ENCODE measurements at places on chromosomes 13 and 19. TPM values are rescaled to one million over a fixed set of nuclear protein-coding genes. Genes with fewer than 3 reads are reported as not detected.
A peak's percentile ranks its signal among the peaks of the same experiment; 100 is the strongest.

C5AR1 gene
- total RNA-seq: not detected

RBM26 gene
- 34.8 TPM for total RNA-seq

DNA sequence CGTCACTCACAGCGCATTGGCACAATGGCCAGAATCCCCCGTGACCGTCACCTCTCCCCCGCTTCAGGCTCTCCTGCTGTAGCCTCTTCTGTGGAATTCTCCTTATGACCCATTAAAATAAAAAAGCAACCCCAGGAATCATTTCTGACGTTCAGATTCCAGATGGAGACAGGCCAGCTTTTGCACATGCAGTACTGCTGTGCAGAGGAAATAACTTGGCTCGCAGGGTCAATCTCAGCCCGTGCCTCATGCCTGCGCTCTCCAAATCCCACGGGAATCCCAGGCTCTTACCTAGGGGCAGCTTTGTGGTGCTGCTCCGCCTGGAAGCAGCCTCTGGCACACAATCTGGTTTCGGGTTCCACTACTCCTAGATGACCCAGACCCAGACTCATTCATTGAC is 32.7 kb upstream of the SOX1 start:
- no peak overlapping the region for H3K27ac ChIP-seq
- no peak overlapping the region for H3K4me3 ChIP-seq
- no peaks in the 10 kb centered on the region for H3K27me3 ChIP-seq
- no peaks in the 10 kb centered on the region for H3K4me1 ChIP-seq

GRCh38 chr13:77521595-77522367 is 13.7 kb upstream of the SCEL start:
- no peaks in the 10 kb centered on the region for H3K4me1 ChIP-seq
- DNase-seq: no peak
- H3K4me3 ChIP-seq: no peak overlapping the region
- no peaks in the 10 kb centered on the region for H3K36me3 ChIP-seq

DNA sequence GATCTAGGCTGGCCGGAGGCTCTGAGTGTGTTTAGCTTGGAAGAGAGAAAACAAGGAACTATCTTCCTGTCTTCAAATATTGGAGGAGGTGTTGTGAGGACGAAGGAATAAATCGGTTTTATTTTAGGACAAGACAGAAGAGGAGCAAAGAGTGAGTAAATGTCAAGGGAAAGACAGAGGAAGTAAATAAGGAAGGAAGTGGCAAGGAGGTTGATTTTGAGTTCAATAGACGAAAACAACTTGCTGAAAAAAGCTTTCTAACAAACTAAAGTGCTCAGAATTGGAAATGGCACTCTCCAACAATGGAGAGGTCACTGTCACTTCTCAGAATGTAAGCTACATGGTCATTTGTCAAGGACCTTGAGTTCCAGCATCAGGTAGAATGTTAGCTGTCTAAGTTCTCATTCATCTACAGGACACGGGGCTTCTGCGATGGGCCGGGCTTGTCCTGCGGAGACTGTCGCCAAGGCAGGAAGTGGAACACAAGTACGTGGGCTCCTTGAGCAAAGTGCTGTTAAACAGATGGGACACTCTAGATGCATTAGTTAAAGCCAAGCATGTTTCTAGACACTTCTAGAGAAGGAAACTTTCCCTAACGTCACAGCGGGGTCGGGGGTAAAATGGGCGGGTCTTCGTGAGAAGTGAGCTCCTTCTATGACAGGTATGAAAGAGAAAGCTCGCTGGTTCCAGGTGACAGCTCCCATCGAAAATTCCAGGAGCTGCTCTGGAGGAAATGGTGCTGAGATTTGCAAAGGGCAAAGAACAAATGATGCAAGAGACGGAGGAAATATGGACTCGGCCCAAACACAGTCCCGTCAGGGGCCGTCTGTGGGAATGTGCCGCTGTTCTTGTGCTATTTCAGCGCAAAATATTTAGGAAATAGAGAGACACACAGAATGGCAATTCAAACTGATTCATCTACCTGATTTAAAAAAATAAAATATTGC is 103.9 kb upstream of the UBL3 start:
- peak overlapping the region; percentile 6 for H3K4me3 ChIP-seq
- H3K4me1 ChIP-seq: no peaks in the 10 kb centered on the region
- peak; percentile 78 for DNase-seq
- no peaks in the 10 kb centered on the region for H3K27me3 ChIP-seq

HNRNPA1L2 gene
- 23.9 TPM for total RNA-seq

CILP2 gene
- total RNA-seq: not detected

HPN gene
- not detected for total RNA-seq

DNA sequence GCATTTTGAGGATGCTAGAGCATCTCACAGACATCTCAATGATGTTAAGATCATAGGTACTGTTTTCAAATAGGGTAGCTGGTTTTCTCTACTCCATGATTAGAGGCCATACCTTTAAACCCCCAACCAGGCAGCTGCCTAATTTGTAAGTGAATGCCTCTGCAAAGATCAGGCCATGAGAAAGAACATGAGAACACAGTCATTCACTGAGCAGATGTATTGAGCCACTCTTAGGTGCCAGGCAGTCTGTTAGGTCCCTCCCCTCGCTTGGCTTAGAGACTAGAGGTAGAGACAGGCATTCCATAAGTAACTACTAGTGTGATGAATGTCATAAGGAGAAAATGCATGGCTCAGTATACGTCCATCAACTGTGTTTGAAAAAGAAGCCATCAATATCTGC is 410.0 kb downstream of the FGF9 start:
- H3K36me3 ChIP-seq: no peaks in the 10 kb centered on the region
- no peaks in the 10 kb centered on the region for H3K4me1 ChIP-seq
- H3K27me3 ChIP-seq: no peaks in the 10 kb centered on the region
- no peak overlapping the region for H3K27ac ChIP-seq
- DNase-seq: no peak

- no peak for DNase-seq
- H3K4me1 ChIP-seq: no peaks in the 10 kb centered on the region
- no peak overlapping the region for H3K27ac ChIP-seq
- no peaks in the 10 kb centered on the region for H3K36me3 ChIP-seq
These were observed 87.6 kb upstream of the MBNL2 start for GRCh38 chr13:97134364-97135095.

ZNF726 gene
- 12.4 TPM for total RNA-seq

GRCh38 chr19:41225238-41226052 is 6.4 kb downstream of the AXL start:
- H3K4me1 ChIP-seq: peaks cover 7% of the 10 kb centered on the region
- H3K36me3 ChIP-seq: no peaks in the 10 kb centered on the region
- no peaks in the 10 kb centered on the region for H3K27me3 ChIP-seq
- H3K27ac ChIP-seq: peak overlapping the region; percentile 88

DNA sequence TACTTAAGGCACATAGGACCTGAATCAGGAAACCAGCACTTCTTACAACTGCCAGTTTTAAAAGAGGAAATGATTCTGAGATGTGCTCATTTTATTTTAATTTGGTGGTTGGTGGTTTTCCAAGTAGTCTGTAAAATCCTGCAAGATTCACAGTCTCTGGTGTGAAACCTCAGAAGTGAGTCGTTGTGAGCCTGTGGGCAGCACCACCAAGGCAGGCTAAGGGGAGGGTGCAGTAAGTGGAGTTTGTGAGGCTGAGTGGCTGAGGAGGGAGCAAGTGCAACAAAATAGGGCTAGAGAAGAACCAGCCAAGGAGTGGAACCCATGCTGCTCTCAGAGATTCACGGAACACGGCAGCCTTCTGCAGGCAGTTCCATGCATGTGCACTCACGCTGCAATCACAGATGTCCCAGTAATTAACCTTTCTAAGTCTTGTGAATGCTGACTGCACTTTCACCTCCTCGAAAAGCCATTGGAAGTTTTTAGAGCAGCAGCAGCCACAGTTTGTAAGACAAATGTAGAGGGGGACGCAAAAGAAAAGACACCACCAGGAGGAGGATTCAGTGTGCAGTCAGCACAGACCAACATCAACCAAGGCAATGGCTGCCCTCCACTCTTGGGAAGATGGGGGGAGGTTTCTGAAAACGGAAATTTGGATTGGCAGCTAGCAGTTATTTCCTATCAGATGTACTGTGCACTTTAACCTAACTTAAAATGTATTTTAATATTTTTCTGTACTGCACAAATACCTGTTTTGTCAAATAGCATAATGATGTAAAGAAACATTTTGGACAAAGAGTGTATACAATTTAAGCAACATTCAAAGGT is 44.9 kb downstream of the ESD start:
- H3K27ac ChIP-seq: no peak overlapping the region
- H3K36me3 ChIP-seq: peaks cover 10% of the 10 kb centered on the region
- H3K4me1 ChIP-seq: no peaks in the 10 kb centered on the region
- H3K27me3 ChIP-seq: no peaks in the 10 kb centered on the region
- no peak overlapping the region for H3K4me3 ChIP-seq

DNA sequence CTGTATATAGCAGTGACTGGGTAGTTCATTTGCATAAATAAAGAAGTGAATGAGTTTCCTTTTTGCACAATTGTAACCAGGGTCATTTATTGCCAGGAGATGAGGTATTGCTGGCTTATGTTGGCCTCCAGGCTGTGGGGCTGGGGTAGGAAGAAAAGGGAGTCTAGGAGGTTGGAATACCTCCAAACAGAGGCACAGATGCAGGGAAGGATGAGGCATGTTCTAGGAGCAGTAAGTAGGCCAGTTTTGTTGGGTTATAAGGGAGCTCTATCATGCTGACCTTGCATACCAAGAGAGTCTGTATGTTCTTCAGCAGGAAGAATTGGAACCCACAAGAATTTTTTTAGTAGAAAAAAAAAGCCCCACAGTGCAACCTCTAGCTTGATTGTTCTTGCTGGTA is 17.2 kb upstream of the CYSLTR2 start:
- H3K36me3 ChIP-seq: no peaks in the 10 kb centered on the region
- H3K4me1 ChIP-seq: no peaks in the 10 kb centered on the region
- no peak overlapping the region for H3K27ac ChIP-seq
- no peak for DNase-seq
- H3K27me3 ChIP-seq: no peaks in the 10 kb centered on the region
- no peak overlapping the region for H3K4me3 ChIP-seq

DNA sequence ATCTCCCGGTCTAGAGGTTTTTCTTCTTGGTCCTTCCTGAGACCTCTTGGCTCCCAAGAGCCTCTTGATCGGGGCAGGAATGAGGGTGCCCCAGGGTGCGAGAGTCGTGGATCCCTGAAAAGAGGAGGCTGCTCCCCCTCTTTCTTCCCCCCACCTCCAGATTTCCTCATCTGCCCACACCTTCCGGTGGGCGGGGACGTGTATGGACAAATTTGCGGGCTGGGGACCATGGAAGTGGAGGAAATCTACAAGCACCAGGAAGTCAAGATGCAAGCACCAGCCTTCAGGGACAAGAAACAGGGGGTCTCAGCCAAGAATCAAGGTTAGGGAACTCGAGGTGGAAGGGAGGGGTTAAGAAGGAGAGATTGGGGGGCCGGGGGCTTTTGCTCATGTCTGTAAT is at the start of gene MCEMP1:
Gene MCEMP1, plus strand, starts transcription at position 237 of the 400 bp plus-strand sequence. Its CDS starts 31 bp downstream, at position 268.
- H3K36me3 ChIP-seq: no peaks in the 10 kb centered on the region
- no peaks in the 10 kb centered on the region for H3K4me1 ChIP-seq
- no peaks in the 10 kb centered on the region for H3K27me3 ChIP-seq
- H3K27ac ChIP-seq: no peak within 1 kb of the TSS
- no peak within 1 kb of the TSS for H3K4me3 ChIP-seq

GRCh38 chr19:49672131-49672919 is 4.7 kb upstream of the PRMT1 start:
- H3K4me1 ChIP-seq: peaks cover 12% of the 10 kb centered on the region
- peak overlapping the region; percentile 26 for H3K4me3 ChIP-seq
- H3K36me3 ChIP-seq: no peaks in the 10 kb centered on the region
- H3K27me3 ChIP-seq: no peaks in the 10 kb centered on the region
- peak overlapping the region; percentile 50 for H3K27ac ChIP-seq

- DNase-seq: no peak
- H3K4me1 ChIP-seq: no peaks in the 10 kb centered on the region
- no peak overlapping the region for H3K27ac ChIP-seq
- H3K4me3 ChIP-seq: no peak overlapping the region
- peaks cover 63% of the 10 kb centered on the region for H3K36me3 ChIP-seq
- no peaks in the 10 kb centered on the region for H3K27me3 ChIP-seq
These were observed 38.9 kb downstream of the COG3 start for GRCh38 chr13:45503658-45504057.
